ENCODE measurements at places on chromosomes 5 and 9. TPM values are rescaled to one million over a fixed set of nuclear protein-coding genes. Genes with fewer than 3 reads are reported as not detected.

ARHGEF28 gene
- 34.8 TPM for total RNA-seq

GNA14 gene
- total RNA-seq, result 0.15 TPM

- no peaks in the 10 kb centered on the region for H3K27me3 ChIP-seq
- DNase-seq, result no peak
- peak overlapping the region; percentile 97 for H3K27ac ChIP-seq
- H3K4me1 ChIP-seq, result peaks cover 12% of the 10 kb centered on the region
These were observed 1.4 kb upstream of the PKD2L2 start for GRCh38 chr5:137887831-137888230.

GARIN3 gene
- not detected for total RNA-seq

DNA sequence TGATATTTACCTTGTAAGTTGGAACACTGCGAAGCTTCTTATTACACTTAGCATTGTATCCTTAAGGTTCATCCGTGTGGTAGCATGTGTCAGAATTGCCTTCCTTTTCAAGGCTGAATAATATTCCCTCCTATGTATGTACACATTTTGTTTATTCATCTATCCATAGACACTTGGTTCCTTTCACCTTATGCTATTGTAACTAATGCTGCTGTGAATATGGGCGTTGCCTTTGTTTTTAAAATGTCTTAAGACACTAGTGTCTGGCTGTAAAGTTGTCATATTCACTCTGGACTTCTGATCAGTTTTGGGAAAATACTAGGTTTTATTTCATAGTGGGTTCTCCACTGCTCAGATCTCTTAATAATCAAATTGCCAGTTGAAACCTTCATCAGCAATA lies 383.3 kb upstream of the PRR16 start:
- H3K4me1 ChIP-seq, result no peaks in the 10 kb centered on the region
- H3K36me3 ChIP-seq, result no peaks in the 10 kb centered on the region
- no peak for DNase-seq
- no peak overlapping the region for H3K4me3 ChIP-seq
- H3K27ac ChIP-seq, result no peak overlapping the region

SMIM33 gene
- not detected for total RNA-seq

DNA sequence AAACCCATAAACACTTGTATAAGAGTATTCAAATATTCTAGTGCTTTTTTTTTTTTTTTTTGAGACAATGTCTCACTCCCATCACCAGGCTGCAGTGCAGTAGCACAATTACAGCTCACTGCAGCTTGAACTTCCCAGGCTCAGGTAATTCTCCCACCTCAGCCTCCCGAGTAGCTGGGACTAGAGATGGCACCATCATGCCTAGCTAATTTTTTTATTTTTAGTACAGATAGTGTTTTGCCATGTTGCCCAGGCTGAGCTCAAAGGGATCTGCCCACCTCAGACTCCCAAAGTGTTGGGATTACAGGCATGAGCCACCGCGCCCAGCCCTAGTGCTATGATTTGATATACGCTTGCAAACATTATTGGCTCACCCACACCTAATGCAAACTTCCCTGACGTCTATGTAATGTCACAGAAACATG lies 11.8 kb downstream of the IL6ST start:
- no peak overlapping the region for H3K4me3 ChIP-seq
- H3K36me3 ChIP-seq, result peaks cover 2% of the 10 kb centered on the region
- no peaks in the 10 kb centered on the region for H3K27me3 ChIP-seq

DNA sequence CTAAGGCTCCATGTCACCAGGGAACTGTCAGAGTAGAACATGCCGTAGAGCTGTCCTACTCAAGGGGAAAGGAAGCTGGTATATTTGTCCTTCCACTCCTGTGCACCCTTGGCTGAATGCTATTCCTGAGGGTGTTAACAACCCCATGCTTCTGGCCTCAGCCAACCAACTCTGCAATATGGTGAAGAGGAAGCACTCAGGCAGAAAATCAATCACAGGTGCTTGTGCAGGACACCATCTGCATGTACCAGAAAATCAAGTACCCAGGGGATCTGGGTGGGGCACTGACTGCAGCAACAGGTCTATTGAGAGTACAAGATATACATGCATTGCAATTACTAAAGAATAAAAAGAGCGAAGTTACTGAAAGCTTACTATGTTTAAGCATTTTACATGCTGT lies 51.4 kb upstream of the NEK6 start:
- no peaks in the 10 kb centered on the region for H3K27me3 ChIP-seq
- H3K4me3 ChIP-seq, result no peak overlapping the region
- H3K27ac ChIP-seq, result no peak overlapping the region
- H3K4me1 ChIP-seq, result no peaks in the 10 kb centered on the region

- no peaks in the 10 kb centered on the region for H3K27me3 ChIP-seq
- no peaks in the 10 kb centered on the region for H3K36me3 ChIP-seq
- H3K4me3 ChIP-seq, result no peak overlapping the region
- H3K4me1 ChIP-seq, result no peaks in the 10 kb centered on the region
These were observed 9.1 kb upstream of the PSIP1 start for GRCh38 chr9:15519831-15520230.

DNA sequence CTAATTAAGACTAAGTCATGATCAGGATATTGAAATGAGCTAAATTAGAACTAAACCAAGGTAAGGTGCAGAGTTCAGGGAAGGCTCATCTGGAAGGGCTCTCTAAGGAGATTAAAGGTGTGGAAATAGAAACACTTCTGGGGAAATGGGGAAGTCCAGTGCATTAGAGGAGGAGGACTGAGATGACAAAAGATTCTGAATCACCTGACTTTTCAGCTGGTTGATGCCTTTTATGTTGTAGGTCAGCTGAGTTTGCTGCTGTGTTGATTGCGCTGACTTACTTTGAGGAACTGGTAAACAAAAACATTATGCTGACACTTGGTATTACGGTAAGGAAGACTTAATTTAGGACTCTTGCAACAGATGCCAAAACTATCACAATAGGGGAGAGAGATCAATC lies 23.8 kb downstream of the IFNA5 start:
- H3K36me3 ChIP-seq, result no peaks in the 10 kb centered on the region
- H3K4me1 ChIP-seq, result no peaks in the 10 kb centered on the region
- H3K27me3 ChIP-seq, result no peaks in the 10 kb centered on the region
- DNase-seq, result no peak
- no peak overlapping the region for H3K4me3 ChIP-seq
- no peak overlapping the region for H3K27ac ChIP-seq

GRCh38 chr9:35798658-35799374 lies 7.4 kb downstream of the NPR2 start:
- peak; percentile 61 for DNase-seq
- no peak overlapping the region for H3K27ac ChIP-seq
- no peak overlapping the region for H3K4me3 ChIP-seq
- H3K27me3 ChIP-seq, result no peaks in the 10 kb centered on the region
- peaks cover 3% of the 10 kb centered on the region for H3K36me3 ChIP-seq
- 0 out of 2 replicates have a peak, but pooled peaks cover 3% of the 10 kb centered on the region for H3K4me1 ChIP-seq

DNA sequence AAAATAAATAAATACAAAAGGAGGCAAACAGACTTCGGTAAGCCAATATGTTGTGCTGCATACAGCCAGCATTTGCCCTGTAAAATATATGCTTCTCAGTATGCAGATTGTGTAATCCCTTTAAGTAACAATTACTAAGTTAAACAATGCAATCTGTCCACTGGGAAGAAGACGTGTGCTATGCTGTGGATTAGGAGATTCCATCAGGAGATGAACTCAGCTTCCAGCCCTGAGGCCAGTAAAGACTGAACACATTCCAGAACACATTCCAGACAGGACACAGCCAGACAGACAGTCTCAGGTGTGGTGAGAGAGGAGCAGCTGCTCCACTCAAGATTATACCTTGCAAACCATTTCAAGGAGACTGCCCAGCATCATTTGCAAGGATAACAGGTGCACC lies 97.8 kb downstream of the MPDZ start:
- no peak for DNase-seq
- H3K27ac ChIP-seq, result no peak overlapping the region
- H3K36me3 ChIP-seq, result no peaks in the 10 kb centered on the region
- H3K4me1 ChIP-seq, result no peaks in the 10 kb centered on the region

- DNase-seq, result no peak
- no peaks in the 10 kb centered on the region for H3K36me3 ChIP-seq
- no peak overlapping the region for H3K27ac ChIP-seq
- H3K4me1 ChIP-seq, result no peaks in the 10 kb centered on the region
- no peak overlapping the region for H3K4me3 ChIP-seq
- no peaks in the 10 kb centered on the region for H3K27me3 ChIP-seq
These were observed 199.8 kb downstream of the PDE4D start for GRCh38 chr5:59693492-59694309.

DNA sequence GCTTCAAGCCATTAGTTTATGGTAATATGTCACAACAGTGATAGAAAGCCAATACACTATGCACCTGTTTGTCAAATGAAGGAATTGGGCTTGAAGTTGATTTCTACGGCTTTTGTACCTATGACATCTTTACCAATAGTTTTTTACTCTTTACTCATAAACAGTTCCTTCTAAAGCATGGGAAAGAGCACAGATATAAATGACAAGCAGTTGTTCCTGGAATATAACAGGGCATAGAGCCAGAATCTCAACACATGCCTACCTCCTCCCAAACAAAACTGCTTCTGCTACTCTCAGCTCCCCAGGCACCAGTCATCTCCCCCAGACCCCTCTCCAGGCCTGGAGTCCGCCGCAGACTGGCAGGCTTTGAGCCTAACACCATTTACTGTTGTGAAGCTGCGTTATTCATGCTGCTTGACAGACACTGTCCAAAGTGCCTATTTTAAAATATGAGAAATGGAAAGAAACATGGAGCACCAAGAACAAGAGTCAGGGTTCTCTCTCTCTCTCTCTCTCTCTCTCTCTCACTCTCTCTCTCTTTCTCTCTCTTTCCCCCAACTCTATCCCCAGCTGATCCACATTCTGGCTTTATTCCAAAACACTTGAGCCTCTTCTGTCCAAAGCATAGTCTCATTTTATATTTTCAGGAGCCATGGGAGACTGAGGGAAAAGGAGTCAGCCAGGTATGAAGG lies 111.6 kb downstream of the ADRB2 start:
- no peak overlapping the region for H3K4me3 ChIP-seq
- H3K4me1 ChIP-seq, result no peaks in the 10 kb centered on the region
- H3K27ac ChIP-seq, result no peak overlapping the region
- no peaks in the 10 kb centered on the region for H3K36me3 ChIP-seq
- no peaks in the 10 kb centered on the region for H3K27me3 ChIP-seq

- H3K36me3 ChIP-seq, result no peaks in the 10 kb centered on the region
- H3K4me3 ChIP-seq, result no peak overlapping the region
- no peak overlapping the region for H3K27ac ChIP-seq
- DNase-seq, result no peak
- H3K27me3 ChIP-seq, result no peaks in the 10 kb centered on the region
These were observed 152.1 kb downstream of the CRB2 start for GRCh38 chr9:123508048-123508447.

DNA sequence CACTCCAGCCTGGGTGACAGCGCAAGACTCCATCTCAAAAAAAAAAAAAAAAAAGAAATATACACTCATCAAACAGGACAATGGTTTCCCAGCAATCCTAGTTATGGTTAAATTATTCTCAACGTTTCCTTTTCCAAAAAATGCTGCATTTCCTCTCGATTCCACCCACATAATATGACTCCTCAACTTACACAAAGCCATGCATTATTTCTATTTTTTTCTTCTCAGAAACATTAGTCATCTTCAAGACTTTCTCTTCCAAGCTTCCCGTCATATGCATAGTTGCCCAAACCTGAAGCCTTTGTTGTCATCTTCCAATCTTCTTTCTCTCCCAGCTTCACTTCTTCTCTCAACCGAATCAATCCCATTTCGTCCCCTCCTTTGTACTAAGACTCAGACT lies 61.4 kb upstream of the RANBP6 start:
- no peaks in the 10 kb centered on the region for H3K4me1 ChIP-seq
- H3K36me3 ChIP-seq, result no peaks in the 10 kb centered on the region
- no peak overlapping the region for H3K27ac ChIP-seq
- no peak for DNase-seq
- no peaks in the 10 kb centered on the region for H3K27me3 ChIP-seq

- no peaks in the 10 kb centered on the region for H3K4me1 ChIP-seq
- no peak overlapping the region for H3K4me3 ChIP-seq
- no peaks in the 10 kb centered on the region for H3K27me3 ChIP-seq
- DNase-seq, result no peak
- no peaks in the 10 kb centered on the region for H3K36me3 ChIP-seq
These were observed 65.7 kb downstream of the PTCH1 start for GRCh38 chr9:95451065-95451426.

HARS1 gene
- 76.4 TPM for total RNA-seq

DNA sequence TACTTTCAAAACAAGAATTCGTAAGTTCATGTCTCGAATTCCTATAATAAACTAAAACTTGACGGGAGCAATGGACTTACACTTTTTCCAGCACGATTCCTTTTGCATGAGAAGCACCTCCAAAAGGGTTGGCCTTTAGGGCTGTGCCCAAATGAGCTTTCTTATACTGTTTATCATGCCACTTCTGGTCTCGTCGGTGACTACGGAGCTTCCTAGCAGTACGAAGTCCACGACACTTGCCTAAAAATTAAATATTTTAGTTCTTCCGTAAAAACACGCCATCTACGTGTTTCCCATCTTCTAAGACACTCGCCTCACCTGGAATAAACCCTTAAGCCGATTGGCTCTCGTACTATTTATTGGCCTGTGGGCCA lies 554 bp downstream of the RPS23 start:
- H3K27ac ChIP-seq, result peak overlapping the region; percentile 99
- H3K36me3 ChIP-seq, result peaks cover 28% of the 10 kb centered on the region
- H3K27me3 ChIP-seq, result no peaks in the 10 kb centered on the region
- H3K4me3 ChIP-seq, result peak overlapping the region; percentile 100

DNA sequence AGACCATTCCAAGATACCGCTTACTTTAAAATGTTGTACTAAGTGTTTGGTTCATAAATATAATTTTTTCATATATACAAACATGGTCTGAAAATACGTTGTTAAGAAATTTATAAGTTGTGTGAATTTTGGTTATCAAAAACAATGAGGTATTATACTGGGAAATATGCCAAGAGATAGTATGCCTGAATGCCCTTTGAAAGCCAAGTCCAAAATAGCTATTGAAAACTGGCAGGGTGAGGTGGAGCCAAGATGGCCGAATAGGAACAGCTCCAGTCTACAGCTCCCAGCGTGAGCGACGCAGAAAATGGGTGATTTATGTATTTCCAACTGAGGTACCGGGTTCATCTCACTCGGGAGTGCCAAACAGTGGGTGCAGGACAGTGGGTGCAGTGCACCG lies 533.5 kb downstream of the ZNF608 start:
- no peaks in the 10 kb centered on the region for H3K27me3 ChIP-seq
- no peaks in the 10 kb centered on the region for H3K4me1 ChIP-seq
- H3K4me3 ChIP-seq, result no peak overlapping the region
- no peak for DNase-seq

WWC1 gene
- total RNA-seq, result 29.4 TPM

SLC6A3 gene
- total RNA-seq, result 0.05 TPM

- H3K4me3 ChIP-seq, result no peak overlapping the region
- H3K4me1 ChIP-seq, result no peaks in the 10 kb centered on the region
- no peak for DNase-seq
- H3K27me3 ChIP-seq, result peaks cover 9% of the 10 kb centered on the region
- H3K36me3 ChIP-seq, result no peaks in the 10 kb centered on the region
These were observed 51.5 kb downstream of the HRH2 start for GRCh38 chr5:175709276-175709781.

- no peaks in the 10 kb centered on the region for H3K27me3 ChIP-seq
- no peak for DNase-seq
- no peak overlapping the region for H3K27ac ChIP-seq
- H3K36me3 ChIP-seq, result no peaks in the 10 kb centered on the region
- H3K4me3 ChIP-seq, result no peak overlapping the region
These were observed 65.3 kb downstream of the ARHGEF37 start for GRCh38 chr5:149646564-149646963.

Measured in Panc1 (cell line).